Retina (tissue), 1 donor: ENCODE measurements at places on chromosomes 6 and 20.
A peak's percentile ranks its signal among the peaks of the same experiment; 100 is the strongest.

- no peak for DNase-seq
These were observed 108.5 kb upstream of the STMND1 start for GRCh38 chr6:16993396-16993795.

- no peak for DNase-seq
These were observed 19.5 kb downstream of the SRSF6 start for GRCh38 chr20:43477193-43477592.

DNA sequence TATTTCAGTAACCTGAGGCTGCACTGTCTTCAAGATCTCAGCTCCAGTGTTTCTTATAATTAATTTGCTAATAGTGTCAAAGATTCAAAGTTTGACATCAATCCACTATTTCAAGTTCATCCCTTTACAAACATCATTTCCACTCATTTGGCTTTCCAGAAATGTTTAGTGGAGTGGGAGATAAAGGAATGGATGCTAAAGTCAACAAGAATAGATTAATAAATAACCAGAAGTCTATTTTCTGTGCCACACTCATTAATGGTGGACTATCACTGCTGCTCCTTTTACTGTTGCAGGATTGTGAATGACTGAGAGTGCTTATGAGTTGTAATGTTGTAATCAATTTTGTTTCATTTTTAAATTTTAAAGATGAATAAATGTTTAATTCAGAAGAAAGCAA is 28.4 kb upstream of the EPM2A start:
- DNase-seq, result no peak

- peak; percentile 24 for DNase-seq
These were observed 135.9 kb downstream of the KHDRBS2 start for GRCh38 chr6:62150048-62150663.

DNA sequence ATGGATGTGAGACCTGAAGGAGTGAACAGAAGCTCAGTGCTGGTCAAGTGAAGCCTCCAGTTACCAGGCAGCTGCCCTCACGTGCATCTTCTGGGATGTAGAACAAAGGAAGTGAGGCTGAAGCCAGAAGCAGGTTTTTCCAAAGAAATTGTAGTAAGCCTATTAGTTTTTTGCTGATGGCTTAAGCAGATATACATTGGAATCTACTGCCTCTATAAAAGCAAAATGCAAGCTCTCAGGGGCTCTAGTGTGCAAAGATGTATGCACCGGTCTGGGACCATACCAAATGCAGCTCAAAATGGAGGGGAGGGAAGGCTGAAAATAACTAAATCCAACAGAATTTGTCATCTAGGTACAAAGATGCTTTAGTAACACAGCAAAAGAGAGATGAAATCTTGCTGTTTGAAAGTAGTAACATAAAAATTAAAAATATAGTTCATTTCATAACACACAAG is 77.0 kb downstream of the DTNBP1 start:
- DNase-seq, result peak; percentile 61

DNA sequence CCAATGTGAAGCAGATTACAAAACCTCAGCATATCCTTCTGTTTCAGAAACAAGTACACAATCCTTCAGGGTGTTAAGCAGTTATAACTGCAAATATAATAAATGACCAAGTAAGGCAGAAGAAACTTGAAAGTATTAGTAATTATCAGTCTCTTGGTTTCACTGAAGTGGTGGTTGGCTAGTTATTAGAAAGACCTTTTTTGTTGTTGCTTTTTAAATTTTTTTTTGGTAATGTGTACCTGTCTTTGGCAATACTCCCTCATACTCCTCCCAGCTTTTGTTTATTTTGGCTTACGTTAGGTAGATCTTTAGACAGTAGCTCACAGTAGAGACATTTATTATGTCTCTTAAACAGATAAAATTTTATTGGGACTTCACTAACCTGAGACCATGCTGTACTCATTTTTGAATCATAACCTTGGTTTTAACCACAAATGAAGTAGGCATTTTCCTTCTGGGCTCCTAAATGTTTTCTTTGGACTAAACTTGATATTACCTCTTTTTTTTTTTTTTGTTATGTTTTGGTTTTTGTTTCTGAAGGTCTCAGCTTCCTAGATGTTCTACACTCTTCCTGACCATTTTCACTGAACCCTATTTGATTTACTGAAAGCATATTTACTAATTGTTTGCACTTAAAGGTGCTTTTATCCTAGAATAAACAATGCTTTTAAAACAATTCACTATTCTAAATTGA is 6.4 kb downstream of the CD2AP start:
- DNase-seq, result no peak

- peak; percentile 98 for DNase-seq
These were observed at the start of gene ZBTB22 for GRCh38 chr6:33317669-33318425. ZBTB22 (minus strand) TSS chr6:33317744; CDS start chr6:33316916, 828 bp downstream.

DNA sequence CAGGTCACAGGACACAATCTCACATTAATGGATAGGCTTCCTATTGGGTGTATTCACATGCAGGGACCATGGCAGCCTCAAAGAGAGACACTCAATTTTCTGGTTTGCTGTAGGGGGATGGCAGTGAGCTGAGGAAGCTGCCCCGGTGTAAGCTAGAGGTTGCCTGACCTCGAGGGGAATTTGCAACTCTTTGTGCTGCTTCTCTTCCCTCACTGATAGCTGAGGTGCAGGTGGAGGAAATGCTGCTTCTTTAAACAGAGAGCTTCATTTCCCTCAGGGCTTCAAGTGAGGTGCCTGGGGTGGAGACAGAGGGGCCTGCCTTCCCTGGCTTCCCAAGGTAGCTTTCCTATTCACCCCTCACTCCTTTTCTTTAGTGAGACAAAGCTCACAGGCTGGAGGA is 151.9 kb downstream of the CD83 start:
- no peak for DNase-seq

GRCh38 chr6:51962354-51962753 is 125.1 kb downstream of the PKHD1 start:
- no peak for DNase-seq
